Right cardiac atrium (tissue), 5 donors: ENCODE measurements at places on chromosomes 2 and 18. TPM values are rescaled to one million over a fixed set of nuclear protein-coding genes. Genes with fewer than 3 reads are reported as not detected.
A peak's percentile ranks its signal among the peaks of the same experiment; 100 is the strongest.

TEKT4 gene
- total RNA-seq, result not detected

MC5R gene
- not detected for total RNA-seq

GRCh38 chr2:152200565-152201465, 25.3 kb upstream of the STAM2 start:
- DNase-seq, result peak; percentile 93

CNRIP1 gene
- 24.1 TPM for total RNA-seq

DNA sequence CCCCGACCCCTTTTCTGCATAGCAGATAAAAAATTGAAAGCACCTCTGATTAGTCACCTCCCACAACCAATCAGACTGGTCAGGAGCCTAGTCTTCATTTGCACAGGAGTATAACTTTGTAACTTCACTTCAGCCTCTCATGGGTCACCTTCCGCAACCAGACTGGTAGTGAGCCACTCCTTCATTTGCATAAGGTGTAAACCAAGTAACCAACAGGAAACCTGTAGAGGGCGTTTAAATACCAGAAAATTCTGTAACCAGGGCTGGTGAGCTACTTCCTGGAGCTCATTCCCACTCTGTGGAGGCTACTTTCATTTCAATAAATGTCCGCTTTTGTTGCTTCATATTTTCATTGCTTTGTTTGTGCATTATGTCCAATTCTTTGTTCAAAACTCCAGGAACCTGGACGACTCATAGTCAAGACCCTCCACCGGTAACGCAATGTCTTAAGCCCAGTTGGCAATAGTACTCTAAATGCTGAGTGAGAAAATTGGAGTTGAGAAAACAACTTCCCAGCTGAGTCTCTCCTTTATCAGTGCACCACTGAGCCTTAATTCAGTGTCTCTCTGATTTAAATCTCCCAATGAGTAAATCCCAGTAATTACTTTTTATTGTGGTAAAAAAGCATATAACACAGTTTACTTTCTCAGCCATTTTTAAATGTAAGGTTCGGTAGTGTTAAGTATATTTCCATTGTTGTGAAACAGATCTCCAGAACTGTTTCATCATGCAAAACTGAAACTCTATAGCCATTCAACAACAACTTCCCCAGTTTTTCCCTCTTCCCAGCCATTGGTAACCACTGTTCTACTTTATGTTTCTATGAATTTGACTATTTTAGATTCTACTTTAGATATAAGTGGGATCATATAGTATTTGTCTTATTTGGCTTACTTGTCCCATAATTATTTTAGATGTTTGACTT, 392.7 kb upstream of the SLC8A1 start:
- no peak for DNase-seq

DNA sequence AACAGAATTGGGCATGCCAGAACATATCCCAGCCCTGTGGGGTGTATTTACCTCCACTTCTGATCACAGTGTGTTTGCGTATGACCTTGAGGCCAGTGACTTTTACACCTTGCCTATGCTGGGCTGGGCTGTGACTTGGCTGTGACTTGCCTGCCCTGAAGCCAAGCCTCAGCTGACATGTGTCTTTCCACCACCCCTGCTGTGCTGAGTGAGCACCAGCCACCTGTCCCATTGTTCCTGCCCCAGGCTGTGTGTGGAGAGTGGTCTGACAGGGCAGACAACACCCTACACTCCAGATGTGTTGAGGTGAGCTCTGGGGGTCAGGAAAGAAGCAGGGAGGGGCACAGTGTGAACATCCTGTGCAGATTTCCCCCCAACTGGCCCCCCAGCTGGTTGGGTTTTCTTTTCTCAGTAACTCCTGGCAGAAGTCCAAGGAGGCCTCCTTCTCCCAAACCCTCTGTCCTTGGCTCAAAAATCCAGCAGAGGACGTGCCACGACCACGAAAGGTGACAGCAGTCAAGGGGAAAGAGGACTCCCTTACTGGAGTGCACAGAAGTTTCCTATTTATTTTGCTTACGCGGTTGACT, 5.1 kb upstream of the STEAP3 start:
- DNase-seq, result peak; percentile 32

SPC25 gene
- 0.31 TPM for total RNA-seq

DNA sequence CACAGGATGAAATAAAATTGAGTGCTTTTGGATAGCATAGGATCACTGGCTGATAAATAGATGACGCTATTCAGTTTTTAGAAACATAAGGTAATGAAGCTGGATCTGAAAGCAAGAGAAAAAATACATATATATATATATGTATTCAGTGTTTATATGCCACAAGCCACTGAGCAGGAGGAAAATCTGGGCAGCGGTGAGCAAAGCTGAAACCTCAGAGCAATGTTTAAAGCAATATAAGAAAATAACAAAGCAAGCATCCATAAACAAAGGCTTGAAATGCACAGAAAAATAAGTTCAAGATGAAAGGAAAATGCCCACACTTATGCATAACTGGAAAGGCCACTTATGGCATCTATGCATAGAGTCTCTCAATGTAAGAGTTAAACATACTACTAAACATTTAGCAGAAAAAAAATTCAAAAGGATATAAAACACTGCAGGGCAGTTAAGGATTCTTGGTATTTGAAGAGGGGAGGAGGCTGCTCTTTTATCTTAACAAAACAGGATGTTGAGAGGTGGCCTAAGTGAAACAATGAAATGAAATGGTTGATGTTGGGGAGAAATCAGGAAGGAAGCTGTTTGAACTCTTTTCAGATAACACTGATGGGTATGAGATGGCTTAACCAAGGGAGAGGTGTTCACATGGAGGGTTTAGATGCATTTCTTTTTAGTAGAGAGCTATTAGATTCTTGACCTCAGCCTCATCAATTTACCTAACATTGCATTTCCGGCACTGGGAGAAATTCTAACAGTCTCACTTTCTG, 129.1 kb downstream of the ARHGAP15 start:
- DNase-seq, result no peak

DNA sequence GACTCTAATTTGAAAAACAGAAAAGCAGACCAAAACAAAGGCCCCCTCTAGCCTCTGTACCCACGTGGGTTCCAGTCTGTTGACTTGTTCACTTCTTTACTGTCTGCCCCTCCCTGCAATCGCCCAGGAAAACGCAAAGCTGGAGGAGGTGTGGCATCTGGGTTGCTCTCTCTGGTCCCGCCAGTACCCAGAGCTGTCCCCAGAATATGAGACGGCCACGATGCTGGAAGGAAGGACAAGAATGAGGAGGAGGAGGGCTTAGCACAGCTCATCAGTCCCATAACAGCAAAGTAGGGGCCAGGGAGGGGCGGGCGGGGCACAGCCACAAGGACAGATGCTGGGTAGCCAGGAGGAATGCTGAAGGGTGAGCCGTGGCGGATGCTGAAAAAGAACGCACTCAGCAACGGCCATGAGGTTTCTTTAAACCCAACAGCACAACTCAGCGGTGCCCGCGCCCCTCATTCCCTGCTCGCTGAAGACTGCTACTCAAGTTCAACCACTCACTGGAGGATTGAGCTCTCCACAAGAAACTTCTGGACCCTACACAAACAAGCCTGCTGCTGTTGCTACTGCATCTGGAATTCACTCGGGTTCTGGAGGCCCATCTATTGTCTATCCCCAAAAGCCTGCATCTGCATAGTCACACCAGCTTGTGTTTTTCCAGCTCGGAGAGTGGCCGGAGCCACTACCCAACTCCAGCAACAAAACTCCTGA, 187.7 kb downstream of the HDAC4 start:
- DNase-seq, result no peak

GRCh38 chr2:181104512-181105115, 124.2 kb downstream of the UBE2E3 start:
- DNase-seq, result no peak

GALNT13 gene
- 0.91 TPM for total RNA-seq

DNA sequence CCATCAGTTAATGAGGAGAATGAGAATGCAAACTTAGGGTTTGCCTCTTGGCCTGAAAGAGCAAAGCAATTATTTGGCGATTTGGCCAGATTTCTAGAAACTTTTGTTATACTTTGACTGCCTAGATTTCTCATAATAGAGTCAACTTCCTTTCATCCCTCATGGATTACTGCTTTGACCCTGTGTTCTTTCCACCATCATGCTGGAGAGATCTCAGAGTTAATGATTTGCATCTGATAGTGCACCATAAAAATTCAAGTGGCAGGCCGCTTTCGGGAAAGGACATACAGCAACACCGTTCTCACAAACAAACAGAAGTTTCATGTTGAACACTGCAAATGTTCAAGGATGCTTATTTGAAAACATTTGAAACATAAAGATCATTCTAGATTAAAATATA, 143.7 kb upstream of the ZFP36L2 start:
- no peak for DNase-seq

DNA sequence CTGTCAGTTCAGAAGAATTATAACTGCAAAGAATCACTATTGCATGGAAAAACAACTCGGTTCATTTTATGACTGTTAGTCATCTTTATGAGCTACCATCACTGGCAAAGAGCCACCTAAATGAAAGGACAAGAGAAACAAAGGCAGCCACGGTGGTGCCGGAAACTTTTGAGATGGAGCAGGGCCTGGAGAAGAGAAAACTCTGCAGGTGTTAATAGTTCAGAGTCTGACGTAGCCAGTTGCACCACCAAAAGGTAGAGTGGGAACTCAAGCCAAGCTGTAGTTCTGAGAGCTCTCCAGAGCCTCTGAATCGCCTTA, 110.9 kb downstream of the FTCDNL1 start:
- DNase-seq, result no peak

OBSL1 gene
- 263 TPM for total RNA-seq

GRCh38 chr2:105411720-105412407, 13.0 kb upstream of the FHL2 start:
- no peak for DNase-seq

CD207 gene
- not detected for total RNA-seq

- no peak for DNase-seq
Measured at GRCh38 chr2:157182204-157182709, 75.2 kb upstream of the GALNT5 start.

DNA sequence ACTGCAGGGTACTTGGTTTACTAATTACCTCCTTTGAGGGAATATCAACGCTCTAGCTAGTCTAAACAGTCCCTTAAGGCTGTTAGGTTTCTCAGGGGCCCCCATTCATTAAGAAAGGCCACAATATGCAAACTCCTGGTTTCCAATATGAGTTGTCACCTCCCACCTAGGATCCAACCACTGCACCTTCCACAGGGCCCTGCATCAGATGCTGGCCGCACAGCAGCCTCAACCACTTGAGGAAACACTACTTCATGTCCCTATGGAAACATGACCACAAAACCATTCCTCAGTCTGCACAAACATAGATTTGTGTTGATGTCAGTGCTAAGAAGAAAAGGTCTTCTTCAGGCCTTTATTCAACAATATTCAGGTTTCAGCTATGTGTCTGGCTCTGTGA, 40.9 kb downstream of the STAT4 start:
- DNase-seq, result no peak

TNS1 gene
- total RNA-seq, result 442 TPM

DNA sequence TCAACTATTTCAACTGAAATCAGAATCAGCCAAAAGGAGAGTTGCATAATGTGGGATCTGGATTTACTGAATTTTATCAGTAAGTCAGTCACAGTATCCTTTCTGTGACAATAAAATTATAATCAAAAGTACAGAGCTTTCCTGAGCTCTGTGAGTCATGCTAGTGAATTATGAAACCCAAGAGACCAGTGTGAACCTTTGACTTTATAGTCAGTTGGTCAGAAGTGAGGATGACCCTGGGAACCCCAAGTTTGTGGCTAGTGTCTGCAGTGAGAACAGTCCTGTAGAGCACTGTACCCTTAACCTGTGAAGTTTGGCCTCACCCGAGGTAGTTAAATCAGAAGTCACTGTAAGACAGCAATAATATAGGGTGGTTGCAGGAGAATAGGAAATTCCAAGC, 381.7 kb downstream of the CDH19 start:
- DNase-seq, result no peak

DNA sequence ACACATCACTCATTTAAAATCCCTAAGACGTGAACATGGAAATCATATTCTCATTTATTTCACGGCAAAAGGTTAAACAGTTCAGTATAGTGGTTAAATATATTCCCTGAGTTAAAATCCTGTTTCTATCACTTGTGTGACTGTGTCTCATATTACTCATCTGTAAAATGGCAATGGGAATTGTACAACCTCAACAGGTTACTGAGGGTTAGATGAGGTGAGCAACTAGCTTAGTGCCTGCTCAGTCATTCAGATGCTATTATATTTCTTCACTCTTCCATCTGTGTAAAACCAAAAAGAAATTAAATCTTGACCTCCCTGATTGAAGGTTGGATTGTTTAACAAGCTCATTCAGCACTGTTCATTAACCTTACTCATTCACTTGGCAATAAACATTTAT, 212.4 kb upstream of the STK17B start:
- DNase-seq, result no peak

DNA sequence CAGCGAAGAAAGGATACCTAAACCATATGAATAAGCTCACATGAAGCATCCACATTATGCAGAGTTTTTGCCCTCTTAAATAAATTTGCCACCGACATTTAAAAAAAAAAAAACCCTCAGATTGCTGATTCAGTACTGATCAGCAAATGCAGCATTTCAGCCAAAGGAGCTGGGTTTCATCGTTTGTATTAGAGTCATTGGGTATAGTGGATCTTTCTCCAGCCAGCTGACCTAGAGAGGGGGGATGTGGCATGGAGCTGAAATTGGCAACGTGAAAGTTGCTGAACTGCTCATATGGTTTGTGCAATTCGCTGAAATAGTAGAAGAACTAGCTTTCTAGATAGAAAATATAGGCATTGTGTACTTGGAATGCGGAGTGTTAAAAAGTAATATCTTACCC, 73.5 kb upstream of the ZNF397 start:
- no peak for DNase-seq

BUB1 gene
- total RNA-seq, result 1.1 TPM

DNA sequence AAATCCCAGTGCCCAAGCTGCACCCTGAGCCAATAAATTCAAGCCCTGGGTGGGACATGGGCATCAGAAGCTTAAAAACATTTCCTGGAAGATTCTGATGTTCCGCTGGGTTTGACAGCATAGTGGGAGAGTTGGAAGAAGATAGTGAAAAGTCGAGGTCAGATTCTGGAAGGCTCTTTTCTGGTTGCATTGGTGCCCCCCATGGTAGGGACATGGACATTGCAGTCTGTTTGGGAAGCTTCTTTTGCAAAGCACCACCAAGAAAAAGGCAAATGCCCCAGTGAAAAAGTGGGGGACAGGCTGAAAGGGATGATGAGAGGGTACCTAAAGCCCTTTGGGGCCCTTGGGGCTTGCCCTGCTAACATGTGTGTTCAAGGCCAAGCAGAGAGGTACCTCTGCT, 21.0 kb downstream of the MERTK start:
- DNase-seq, result no peak

DNA sequence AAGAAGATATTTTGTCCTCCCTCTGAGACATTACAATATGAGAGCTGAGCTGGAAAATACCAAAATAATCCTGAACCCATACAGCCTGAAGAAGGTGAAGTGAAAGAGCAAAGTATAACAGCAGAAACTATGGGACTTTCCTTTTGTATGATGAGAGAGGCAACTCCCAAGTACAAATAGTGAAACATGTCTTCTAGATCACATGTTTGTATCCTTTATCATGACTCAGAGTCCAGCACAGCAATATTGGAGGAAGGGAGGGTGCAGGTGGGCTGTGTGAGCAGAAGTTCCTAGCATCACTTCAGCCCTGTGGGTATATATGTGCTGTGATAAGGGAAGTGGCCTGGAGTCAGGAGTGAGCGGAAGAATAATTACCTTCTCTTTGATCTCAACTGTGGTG, 265.6 kb upstream of the NRXN1 start:
- DNase-seq, result no peak
